ENCODE measurements at places on chromosomes 13 and 19.

DNA sequence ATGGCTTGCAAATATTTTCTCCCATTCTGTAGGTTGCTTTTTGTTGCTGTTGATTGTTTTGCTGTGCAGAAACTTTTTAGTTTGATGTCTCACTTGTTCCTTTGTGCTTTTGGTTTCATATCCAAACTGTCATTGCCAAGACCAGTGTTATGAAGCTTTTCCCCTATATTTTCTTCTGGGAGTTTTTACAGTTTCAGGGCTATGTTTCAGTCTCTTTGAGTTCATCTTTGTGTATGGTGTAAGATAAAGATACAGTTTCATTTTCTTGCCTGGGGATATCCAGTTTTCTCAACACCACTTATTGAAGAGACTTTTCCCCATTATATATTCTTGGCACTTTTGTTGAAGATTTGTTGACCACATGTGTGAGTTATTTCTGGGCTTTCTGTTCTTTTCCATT is 139.9 kb downstream of the MRPL57 start:
- no peak for DNase-seq

GRCh38 chr13:73859841-73860240 is 274.4 kb downstream of the KLF12 start:
- no peak for DNase-seq

DNA sequence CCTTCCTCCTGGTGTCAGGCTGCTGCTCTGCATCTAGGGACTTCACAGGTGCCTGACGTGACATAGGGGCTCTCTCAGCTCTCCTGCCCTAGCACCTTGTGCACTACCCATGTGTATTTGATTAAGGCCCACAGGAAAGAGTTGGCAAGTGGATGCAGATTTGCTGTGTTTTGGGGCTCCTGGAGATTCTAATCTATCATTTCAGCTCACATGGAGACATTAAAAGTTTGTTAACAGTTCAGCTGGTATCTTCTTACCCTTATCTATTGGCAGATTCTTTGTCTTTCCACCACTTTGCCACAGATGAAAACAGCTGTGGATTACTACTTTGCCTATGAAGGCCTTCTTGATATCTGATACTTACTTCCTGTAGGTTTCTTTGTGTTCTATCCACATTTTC is 41.9 kb downstream of the WASF3 start:
- DNase-seq = no peak

DNA sequence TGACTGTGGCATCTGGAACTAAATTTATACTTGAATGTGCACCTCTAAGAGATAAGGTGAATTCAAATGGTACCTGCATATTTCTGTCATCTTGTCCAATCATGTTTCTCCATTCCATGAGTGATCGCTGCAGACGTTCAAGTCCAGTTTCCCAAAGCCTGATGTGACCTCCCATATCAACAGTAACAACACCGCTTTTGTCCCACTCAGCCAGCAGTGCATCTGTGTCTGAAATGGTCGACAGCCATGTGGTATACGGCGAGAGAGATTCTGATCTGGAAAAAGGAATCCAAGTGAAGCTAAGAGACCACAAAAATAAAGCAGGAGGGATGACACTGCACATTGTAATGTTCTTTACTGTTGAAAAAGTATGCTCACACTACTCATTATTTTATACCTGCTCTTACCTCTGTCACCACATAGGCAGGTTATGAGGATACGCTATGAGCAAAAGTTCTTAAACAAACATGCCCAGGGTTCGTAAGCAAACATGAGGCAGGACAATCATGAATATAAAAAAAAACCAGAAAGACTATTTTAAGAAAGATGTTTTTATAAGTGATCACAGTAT is 213.6 kb downstream of the RGCC start:
- DNase-seq = no peak

DNA sequence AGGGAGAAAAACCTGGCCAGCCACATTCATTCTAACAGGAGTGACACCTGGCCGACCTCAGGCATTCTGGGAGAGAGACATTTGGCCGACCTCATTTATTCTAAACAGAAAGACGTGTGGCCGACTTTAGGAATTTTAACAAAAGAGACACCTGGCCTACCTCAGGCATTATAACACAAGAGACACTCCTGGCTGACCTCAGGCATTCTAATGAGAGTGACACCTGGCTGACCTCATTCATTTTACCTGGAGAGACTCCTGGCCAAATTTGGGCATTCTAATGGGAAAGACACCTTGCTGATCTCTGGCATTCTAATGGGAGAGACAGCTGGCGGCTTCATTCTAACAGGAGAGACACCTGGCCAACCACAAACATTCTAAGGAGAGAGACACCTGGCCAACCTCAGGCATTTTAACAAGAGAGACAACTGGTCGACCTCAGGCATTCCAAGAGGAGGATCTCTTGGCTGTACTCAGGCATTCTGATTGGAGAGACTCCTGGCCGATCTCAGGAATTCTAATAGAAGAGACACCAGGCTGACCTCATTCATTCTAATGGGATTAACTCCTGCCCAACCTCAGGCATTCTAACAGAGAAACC is 1353.9 kb downstream of the UQCRFS1 start:
- DNase-seq = no peak
